Natural killer cell (primary cell): ENCODE measurements at places on chromosomes 12 and 14. TPM values are rescaled to one million over a fixed set of nuclear protein-coding genes. Genes with fewer than 3 reads are reported as not detected.

Gene MYL2
- total RNA-seq: not detected

Gene EEA1
- total RNA-seq: 15.0 TPM

Gene OR10A7
- not detected for total RNA-seq

Gene PRR4
- total RNA-seq: 3.6 TPM

Gene PTPRO
- 0.53 TPM for total RNA-seq

Gene HOMEZ
- total RNA-seq: 10.1 TPM

Gene STYX
- 13.3 TPM for total RNA-seq

Gene GPR137C
- total RNA-seq: 0.57 TPM

Gene EAPP
- total RNA-seq: 96.6 TPM

Gene GARIN6
- not detected for total RNA-seq
